Gastroesophageal sphincter (tissue), 4 donors: ENCODE measurements at places on chromosomes 4 and X. TPM values are rescaled to one million over a fixed set of nuclear protein-coding genes. Genes with fewer than 3 reads are reported as not detected.

The SPANXN4 gene
- not detected for total RNA-seq

The PCDH11X gene
- total RNA-seq: 0.13 TPM

The MEPE gene
- total RNA-seq: not detected

The DAPP1 gene
- total RNA-seq: 0.73 TPM

The UGT2B17 gene
- not detected for total RNA-seq

The PAGE2B gene
- not detected for total RNA-seq

The CSAG2 gene
- total RNA-seq: not detected

The COX7B2 gene
- total RNA-seq: not detected

The SYTL4 gene
- total RNA-seq: 18.6 TPM

- ATAC-seq: no peak
These were observed 66.2 kb upstream of the TACR3 start for GRCh38 chr4:103786014-103786413.

DNA sequence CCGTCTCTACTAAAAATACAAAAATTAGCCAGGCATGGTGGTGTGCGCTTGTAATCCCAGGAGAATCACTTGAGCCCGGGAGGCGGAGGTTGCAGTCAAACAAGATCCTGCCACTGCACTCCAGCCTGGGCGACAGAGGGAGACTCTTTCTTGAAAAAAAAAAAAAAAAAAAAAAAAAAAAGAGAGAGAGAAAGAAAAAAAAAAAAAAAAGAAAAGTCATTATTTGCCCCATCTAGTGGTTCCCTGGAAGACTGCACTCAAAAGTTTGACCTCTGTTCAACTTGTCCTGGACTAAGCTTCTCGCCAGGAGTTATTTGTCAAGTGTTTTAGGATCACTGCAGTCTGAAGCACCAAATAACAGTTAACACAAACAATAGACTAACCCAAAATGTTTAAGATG lies 45.3 kb upstream of the KCTD8 start:
- ATAC-seq: no peak

DNA sequence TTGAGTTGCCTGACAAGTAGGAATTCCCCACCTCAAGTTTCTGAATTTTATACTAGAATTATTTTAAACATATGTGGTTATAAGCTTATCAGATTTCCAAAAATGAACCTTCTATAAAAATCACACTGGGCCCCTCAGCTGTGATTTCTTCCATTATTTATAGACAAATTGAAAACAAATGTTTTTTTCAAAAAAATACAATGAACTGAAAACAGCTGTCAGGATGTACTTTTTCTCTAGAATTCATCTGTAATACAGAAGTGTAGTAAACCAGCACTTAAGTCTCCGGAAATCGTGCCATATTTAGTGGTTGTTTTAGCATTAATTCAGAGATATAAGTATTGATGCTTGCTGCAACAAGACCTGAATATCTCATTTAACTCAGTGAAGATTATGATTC lies 74.0 kb downstream of the SPRY1 start:
- no peak for ATAC-seq

- no peak for ATAC-seq
These were observed 416.4 kb downstream of the CCSER1 start for GRCh38 chr4:90543419-90544170.

GRCh38 chr4:5365071-5366008 lies 314.1 kb downstream of the STK32B start:
- no peak for ATAC-seq

- ATAC-seq: no peak
These were observed 88.4 kb upstream of the SHOX start for GRCh38 chrX:542179-542578.

DNA sequence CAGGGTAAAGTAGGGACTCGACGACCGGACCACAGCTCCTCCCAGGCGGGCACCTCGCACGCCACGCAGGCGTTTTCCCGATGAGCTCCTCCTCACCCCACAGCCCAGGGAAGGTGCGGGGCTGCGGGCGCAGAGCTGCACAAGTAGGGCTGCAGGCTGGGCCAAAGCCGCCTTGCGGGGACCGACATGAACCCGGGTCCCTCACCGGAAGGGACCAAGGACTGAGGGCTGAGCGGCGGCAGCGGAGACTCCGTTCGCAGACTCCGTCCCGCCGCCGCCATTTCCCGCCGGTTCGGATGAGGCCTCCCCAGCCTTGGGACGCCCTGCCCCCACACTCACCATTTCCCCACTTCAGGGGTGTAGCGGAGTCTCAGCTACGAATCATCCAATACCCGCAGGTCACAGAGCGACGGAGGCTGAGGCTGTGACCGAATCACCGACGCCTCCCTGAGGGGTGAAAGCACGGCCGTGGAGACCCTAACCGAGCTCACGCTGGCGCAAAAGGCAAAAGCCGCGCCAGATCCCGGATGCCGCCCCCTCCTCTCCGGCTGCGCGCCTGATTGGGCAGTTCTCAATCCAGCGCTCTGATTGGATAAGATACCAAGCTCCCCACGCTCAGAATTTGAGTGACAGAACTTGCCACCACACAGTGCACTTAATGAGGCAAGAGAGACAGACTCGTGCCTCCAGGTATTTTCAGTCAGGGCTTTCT lies at the start of gene ZNF732:
Gene ZNF732 (minus strand): TSS at position 506 of the 712 bp plus-strand sequence. CDS start 164 bp downstream, at position 342.
- ATAC-seq: peak; percentile 86

- no peak for ATAC-seq
These were observed 349.9 kb downstream of the BMPR1B start for GRCh38 chr4:95107635-95108034.

GRCh38 chr4:106602711-106603110 lies 234.1 kb upstream of the GIMD1 start:
- no peak for ATAC-seq

DNA sequence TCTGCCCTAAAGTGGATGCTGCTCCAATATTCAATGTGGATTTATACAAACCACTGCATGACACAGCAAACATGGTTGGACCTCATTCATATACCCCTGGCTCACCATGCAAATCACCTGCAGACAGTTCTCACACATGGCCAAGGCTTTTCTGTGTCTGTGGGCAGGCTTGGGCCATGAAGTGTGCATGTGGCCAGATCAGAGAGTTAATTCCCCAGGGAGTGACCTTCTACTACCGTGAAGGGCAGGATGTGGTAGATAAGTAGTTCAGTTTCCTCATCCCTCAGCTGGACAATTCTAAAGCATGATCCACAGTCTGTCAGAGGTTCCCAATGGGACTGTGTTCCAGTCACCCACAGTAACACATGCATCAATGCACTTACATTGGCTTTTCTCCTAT lies 24.6 kb upstream of the BCLAF3 start:
- no peak for ATAC-seq

DNA sequence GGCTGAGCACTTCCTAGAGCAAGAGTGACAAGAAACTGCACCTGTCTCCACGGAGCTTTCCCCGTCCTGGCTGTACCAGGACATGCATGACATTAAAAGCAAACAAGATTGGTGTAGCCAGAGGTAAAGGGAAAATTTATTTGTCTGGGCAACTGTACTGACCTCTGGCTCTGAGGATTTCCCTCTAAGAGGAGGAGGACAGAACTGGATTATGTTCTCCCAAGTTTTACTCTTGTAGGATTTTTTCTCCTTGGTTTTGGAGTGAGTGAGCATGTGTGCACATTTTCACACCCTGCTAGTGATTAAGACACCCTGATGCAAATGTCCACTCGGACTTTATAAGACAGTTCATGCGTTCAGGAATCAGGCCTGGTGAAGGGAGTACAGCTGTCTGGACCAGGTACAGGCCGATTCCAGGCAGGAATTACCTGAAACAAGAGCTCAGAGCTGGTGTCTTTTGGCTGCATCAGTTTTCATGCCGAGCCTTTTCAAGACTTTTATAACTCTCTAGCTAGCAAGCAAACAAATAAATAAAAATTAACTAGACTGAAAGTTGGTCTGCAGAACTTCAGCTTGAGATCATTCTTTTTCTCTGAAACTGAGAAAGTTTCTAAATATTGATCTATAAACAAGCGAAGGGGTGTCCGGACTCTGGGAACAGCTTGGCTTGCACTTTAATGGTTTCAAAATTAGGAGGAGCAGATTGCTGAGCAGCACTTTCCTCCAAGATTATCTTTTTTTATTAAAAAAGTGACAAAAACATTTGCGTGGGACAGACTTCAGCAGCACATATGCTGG lies 51.3 kb upstream of the SPRY1 start:
- no peak for ATAC-seq

- ATAC-seq: no peak
These were observed 18.1 kb downstream of the CCNQ start for GRCh38 chrX:153580700-153581386.

DNA sequence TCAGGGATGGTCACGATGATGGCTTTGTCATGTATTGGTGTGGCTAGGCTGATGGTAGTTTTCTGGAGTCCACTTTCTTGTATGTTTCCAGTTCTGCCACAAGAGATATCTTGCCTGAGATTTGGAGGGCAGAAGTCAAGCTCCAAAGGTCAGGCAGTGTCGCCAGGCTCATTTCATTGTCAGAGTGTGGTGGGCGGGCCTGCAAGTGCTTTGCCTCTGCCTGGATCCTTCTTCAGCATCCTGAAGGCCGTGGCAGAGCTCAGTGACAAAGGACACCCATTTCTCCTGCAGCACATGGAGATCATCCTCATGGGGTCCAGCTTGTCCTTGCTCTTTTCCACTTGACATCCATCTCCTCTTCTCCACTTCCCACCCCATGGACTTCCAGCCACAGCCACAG lies 139.7 kb downstream of the SMIM20 start:
- ATAC-seq: no peak

DNA sequence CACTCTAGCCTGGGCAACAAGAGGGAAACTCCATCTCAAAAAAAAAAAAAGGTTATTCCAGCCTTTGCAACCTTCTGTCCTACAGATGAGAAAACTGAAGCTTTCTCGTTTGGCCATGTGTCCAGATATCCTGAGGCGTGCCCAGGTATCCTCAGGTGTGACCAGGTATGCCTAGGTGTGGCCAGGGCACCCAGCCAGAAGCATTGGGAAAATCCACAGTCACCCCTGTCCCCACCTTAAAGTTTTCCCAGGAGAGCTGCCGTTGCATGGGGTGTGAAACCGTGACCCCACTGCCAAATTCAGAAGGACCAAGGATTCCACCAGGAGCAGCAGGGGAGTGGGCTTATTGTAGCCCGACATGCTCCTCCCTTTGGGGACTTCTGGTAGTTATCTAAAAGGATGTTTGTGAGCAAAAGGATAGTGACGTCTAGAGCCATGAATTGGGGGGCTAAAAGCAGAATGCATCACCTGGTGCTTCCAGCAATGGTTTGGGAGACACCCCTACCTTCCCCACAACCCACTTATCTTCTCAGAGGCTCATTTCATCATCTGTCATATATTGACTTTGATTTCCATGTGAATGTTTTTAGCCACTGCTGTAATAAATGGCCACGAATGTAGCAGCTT lies 4.0 kb upstream of the DHRSX start:
- no peak for ATAC-seq

DNA sequence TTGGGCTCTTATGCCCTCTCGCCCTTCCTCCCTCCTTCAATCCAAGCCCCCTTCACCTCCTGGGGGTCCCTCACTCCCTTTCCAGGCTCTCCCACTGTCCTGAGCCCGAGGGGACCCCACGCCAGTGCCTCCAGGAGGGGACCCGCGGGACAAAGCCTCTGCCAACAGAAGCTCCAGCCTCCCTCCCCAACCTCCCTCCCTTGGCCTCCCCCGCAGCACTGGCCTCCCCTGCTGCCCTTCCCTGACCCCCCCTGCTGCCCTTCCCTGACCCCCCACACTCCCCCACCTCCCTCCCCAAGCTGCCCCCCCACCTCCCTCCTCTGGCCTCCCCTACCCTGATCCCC lies 71.0 kb upstream of the MXD4 start:
- ATAC-seq: no peak

GRCh38 chrX:101676571-101676970 lies 16.9 kb upstream of the ARMCX2 start:
- ATAC-seq: no peak

GRCh38 chr4:147808447-147808846 lies 76.6 kb downstream of the ARHGAP10 start:
- ATAC-seq: no peak

DNA sequence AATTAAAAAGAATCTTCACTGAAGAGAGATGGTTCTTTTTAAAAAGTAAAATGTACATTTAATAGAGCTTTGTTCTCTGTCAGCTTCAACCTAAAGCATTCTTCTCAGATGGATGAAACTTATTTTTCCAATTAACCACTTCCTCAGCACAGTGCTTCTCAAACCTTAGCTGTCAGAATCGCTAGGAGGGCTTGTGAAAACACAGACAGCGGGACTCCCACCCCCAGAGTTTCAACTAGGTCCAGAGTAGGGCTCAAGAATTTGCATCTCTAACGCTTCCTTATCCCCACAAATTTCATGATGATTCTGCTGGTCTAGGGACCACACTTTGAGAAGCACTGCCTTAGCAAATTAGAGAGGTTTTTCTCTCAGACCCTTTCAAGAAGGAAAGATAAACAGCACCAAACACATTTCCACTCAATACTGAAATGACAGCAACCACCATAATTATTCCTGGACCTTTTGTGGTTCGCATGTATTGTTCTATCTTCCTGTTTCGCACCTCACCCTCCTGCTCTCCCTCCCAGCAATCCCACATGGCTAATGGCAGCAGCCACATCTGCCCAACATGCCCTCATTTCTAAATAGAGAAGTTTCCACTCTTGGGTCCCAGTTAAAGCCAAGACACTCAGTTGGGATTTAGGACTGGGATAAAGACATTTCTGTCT lies 73.2 kb downstream of the ZNF827 start:
- ATAC-seq: no peak

GRCh38 chr4:171203425-171203824 lies 609.8 kb upstream of the GALNTL6 start:
- ATAC-seq: no peak

DNA sequence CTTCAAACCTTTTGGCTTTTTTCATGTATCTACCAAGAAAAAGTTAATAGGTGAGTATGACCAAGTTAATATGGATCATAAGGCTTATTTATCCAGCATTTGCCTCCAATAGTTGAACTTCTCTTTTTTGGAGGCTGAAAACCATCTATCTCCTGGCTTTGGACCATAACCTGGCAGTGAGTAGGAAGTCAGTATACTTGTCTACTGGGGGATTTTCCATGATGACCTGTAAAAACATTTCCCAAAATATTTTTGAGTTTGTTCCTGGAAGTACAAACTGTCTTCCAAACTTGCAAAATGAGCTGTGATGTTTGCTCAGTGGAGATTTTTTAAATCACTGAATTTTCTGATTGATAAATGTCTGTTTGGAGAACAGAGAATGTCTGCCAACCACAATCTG lies 349.9 kb downstream of the FAM47B start:
- no peak for ATAC-seq

GRCh38 chr4:9880406-9881197 lies 99.2 kb downstream of the DRD5 start:
- ATAC-seq: no peak

DNA sequence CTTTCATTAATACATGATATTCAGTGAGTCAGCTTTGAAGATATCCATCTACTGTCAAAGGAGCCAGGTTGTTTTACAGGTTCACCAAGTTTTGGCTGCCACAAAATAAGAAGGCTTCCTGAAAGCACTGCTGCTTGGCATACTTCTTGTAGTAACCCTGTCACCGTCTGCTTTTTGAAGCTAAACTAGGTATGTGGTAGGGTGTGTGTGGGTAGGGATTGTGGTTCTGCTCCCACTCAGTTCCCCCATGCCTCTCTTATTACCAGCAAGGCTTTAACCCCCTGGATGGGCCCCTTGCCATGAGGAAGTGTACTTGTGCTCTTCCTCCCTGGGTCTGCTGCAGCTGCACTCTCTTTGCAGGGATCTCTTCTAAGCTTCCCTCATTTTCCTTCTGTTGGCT lies 191.2 kb downstream of the BANK1 start:
- no peak for ATAC-seq
